ENCODE measurements at places on chromosomes 7 and 10. TPM values are rescaled to one million over a fixed set of nuclear protein-coding genes. Genes with fewer than 3 reads are reported as not detected.

PIK3CG gene
- total RNA-seq: 6.2 TPM

CCDC7 gene
- total RNA-seq: 6.9 TPM

SEMA3E gene
- total RNA-seq: 2.0 TPM

TUBB8 gene
- not detected for total RNA-seq

DDC gene
- total RNA-seq: not detected

ACTR3C gene
- total RNA-seq: 10.9 TPM

All from suprapubic skin (tissue), 4 donors.